ENCODE measurements at places on chromosomes 2 and 18.

DNA sequence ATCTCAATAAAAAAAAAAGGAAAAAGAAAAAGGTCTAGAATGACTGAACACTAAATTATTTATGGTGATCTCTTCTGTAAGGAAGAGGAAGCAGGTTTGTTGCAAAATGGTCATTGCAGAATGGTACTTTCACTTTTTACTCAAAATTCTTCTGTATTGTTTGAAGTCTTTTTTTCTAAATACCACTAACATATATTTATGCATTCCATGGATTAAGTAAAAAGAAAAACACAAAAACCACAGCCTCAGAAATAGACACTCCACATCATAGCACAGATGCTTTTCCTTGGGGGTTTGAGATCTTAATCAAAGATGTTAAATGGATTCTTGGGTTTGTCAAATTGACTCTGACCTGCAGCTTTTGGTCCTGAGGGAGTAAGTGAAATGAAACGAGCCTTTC lies 47.4 kb downstream of the RHOB start:
- DNase-seq = no peak

- no peak for DNase-seq
Observed at GRCh38 chr18:76367168-76368125, 127.6 kb downstream of the ZNF516 start.

DNA sequence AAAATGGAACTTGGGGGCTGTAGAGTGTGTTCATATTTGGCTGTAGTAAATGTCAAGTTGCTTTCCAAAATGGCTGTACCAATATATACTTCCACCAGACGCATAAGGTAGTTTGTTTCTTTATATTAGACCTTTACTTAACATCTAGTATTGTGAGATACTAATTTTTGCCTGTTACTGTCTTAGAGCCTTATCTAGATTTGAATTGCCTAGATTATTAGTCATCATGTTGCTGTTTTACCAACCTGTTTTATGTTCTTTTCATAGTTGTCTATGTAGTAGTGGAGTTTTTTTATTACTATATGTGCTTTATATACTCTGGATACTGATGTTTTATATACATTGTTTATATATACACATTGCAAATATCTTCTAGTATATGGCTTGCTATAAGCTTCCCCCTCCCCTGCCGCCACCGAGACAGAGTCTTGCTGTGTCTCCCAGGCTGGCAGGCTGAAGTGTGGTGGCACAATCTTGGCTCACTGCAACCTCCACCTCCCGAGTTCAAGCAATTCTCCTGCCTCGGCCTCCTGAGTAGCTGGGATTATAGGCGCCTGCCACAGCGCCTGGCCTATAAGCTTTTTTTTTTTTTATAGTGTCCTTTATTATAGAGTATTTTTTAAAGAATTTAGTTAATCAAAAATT lies 18.9 kb downstream of the SLC39A10 start:
- DNase-seq = no peak

DNA sequence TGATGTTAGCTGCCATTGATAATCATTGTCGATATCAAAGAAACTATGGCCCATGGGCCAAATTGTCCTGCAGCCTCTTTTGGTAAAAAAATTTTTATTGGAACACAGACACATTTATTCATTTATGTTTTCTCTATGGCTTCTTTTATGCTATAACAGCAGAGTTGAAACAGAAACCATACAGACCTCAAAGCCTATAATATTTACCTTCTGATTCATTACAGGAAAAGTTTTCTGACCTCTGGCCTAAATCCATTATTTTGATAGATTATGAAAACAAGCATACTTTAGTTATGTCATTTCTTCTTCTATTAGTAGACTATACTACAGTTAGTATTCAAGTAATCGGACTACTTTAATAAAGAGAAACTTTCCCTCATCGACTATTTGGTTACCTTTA lies 349.7 kb upstream of the GALNT5 start:
- no peak for DNase-seq

DNA sequence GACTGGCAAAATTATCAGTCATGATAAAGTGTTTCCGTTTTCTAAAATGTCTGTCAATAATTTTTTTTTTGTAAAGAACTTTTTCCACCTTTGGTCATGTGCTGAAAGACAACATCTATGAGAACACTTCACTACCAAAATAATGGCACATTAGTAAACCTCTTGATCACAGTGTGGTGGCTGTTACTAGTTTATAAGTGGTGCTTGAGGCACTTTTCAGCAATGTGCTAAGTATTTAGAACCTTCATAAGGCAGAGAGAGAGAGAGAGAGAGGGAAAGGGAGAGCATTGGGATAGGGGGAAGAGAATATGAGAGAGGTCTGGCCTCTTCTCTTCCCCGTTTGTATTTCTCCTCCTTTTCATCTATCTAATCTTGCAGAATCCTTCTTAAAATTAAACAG lies 1.1 kb upstream of the NYAP2 start:
- no peak for DNase-seq

Data from GM19239 (cell line).